ENCODE measurements at places on chromosomes 7 and 10.

- no peak for DNase-seq
Measured at GRCh38 chr10:70575874-70576802, 26.4 kb downstream of the PRF1 start.

DNA sequence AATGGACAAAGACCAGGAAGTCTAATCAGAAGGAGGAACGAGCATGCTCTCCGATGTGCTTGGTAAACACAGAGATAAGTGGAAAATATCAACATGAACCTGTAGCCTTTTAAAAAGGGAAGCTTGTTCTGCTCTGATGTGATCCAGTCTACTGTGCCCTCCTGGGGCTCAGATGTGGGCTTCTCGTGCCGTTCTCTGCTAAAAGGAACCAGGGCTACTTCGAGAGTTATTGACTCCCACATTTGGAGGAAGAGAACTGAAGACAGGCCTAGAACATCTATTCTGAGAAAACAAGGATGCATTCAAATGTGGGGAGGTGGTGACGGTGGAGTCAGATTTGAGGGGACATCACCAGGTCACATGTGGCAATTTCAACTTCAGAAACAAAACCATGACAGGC lies 325.4 kb downstream of the GLRX3 start:
- DNase-seq = no peak

DNA sequence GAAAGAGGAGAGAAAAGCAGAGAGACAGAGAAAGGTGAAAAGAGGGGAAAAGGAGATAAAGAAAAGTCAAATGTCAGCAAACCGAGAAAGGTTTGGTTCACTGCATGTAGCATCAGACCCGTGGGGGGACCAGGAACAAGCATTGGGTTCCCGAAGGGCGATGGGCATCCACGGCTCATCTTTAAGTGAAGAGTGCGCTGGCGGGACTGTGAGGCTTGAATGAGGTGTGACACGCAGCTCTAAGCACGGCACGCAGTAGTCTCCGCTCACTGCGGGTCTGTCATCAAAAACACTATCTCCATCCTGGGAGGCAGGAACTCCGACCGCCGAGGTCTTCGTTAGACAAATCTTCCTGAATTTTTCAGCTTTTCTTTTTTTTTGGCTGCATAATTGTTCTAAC lies 173.4 kb upstream of the PFKP start:
- no peak for DNase-seq

GRCh38 chr10:58044072-58044471 lies 223.6 kb downstream of the IPMK start:
- DNase-seq = no peak

- DNase-seq = no peak
Measured at GRCh38 chr10:113111260-113111659, 161.2 kb downstream of the TCF7L2 start.

DNA sequence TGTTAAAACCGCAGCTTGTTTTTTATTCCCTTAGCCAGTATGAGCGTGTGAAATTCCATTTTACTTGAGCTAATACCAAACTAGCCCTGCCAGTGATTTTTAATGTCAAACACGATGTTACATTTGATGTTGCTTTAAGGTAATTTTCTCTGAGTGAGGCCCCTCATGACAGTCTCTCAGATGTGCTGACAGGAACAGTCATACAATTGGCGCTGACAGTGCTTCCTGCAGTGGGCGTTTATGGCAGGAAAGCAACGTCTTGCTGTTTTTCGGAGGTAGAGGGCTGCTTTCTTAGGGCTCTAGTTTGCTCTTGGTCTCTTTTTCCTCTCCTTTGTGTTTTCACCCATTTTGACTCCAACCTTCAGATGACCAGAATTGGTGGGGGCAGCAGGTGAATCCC lies 19.3 kb downstream of the PON1 start:
- DNase-seq = no peak

DNA sequence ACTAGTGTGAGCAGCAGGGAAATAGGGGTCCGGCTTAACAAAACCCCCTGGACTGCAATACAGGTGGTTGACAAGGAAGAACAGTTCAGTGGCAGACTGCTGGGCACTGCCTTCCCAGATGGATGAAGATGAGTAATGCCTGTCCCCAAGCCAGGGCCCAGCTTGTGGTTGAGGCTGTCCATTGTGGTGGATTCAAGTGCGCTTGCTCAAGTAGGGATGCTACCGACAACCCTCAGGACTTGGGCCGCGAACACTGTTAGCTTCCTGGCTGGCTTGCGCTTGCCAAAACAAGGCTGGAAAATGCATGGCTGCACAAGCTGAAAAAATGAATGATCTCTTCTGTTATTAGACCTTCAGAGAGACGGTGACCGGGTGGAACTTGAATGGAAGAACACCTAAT lies 116.1 kb upstream of the ACBD5 start:
- DNase-seq = no peak

DNA sequence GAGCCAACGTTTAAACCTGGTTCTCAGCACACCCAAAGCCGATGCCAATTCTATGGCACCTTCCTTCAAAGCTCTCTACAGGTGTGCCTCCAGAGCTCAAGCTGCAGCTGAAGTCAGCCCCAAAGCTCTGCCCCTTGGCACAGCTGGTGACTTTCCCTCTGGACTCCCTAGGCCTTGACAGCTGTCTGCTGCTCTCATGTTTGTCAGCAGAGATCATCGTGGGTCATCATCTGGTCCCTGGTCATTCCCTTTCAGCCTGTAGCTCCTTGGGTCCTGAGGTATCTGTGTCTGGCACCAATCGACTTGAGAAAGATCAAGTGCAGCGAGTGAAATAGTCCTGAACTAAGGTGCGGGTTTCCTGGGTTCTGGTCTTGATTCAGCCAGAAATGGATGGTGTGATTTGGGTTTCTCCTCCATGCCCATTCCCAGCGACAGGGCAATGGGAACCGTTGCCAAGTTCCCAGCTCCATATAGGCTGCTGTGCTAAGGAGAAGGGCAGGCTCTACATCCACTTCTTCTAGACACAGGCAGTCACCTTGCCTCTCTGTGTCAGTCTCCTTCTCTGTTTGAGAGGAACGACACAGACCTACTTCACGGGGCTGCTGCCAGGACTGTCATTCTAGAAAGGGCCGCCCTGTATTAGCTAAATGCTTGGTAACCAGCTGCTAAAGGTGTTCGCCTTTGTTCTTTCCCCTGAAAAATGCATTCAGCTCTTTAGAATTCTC lies 3.6 kb downstream of the PKD1L1 start:
- DNase-seq = no peak

GRCh38 chr10:58064714-58065528 lies 202.8 kb downstream of the IPMK start:
- peak; percentile 14 for DNase-seq

GRCh38 chr10:1284076-1284475 lies 227.9 kb downstream of the WDR37 start:
- DNase-seq = no peak

DNA sequence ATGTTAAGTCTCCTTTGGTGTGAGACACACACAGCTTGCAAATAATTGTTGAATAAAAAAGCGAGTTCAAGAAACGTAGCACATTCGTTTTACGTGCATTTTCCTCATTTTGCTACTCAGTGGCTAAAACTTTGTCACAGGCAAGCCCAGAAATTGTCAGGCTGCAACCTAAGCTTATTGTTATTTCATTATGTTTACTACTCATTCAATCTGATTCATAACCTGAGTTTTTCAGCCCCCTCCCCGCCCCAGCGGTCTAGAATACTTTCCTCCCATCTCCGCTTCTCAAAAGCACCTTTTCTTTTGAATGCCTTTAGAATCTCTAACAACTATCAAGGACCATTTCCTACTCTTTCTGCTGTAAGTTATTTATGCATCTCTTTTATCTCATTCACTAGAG lies 1.1 kb downstream of the FAM133B start:
- peak; percentile 20 for DNase-seq

DNA sequence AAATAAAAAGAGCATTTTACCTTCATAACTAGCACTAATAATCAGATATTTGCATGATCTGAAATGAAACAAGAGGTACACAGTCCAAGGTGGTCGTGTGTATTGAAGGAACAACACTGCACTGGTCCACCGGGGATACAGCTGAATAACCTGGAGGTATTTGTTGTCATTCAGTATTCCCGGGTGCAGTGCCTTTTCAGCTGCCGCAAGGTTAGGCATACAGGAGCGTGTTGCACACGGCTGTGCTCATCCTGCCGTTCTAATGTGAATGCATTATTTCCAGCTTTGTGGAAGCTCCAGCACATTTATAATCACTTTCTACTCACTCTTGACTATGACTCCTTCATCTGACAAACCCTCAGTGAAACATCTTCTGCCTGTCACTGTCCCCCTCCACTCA lies 377.8 kb downstream of the GFRA1 start:
- DNase-seq = no peak

DNA sequence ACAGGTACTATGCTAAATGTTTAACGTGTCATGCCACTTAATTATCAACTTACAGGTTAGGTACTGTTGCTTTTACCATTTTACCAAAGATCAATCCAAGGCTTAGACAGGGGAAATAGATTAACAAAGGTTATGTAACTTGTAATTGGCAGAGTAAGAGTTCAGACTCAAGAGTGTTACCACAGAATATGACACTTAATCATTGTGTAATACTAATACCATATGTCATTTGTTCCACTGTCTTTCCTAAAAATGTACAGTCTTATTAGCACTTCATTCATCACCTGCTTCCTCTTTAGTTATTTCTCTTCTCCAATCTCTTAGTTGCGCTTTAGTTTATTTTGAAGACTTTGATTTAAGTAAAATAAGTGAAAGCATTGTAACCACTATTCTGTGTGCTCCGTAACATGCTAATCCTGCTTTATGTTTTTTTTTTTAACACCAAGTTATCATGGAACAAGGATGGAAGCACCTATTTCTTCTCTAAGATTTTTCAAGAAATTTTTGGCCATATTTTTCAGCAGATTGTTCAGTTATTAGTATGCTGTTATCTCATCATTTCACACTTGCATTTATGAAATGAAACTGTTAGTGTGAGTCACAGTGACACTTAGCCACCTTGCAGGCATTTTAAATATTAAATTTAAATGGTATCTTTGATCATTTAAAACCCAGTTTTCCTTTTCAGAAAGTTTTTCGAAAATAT lies 197.3 kb downstream of the PHF14 start:
- DNase-seq = no peak

GRCh38 chr7:141686670-141687069 lies 15.3 kb downstream of the DENND11 start:
- DNase-seq = no peak

DNA sequence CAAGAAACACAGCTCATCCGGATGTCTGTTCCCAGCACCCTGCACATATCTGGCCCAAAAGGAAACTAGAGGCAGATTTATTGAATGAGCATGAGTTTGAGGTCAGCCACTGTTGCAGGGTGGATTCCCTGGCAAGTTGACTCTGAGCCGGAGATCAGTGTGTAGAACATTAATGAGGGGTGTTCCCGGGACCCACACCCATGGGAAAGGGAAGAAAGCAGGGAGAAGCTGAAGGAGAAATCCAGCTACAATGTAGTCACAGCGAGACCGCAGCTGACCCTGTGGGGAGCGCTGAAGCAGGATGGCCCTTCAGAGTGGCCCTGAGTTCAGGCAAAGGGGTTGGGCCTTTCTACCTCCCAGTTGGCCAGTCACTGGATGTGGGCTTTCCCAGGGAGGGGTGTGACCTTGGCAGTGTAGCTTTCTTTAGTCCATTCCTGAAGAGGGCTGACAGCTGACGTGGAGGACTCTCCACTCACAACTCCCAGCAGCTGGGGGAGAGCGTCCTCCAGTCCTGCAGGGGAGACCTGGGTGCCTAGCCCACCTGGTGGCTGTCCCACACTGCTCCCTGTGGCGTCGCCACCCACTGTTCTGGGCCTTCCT lies 324.2 kb upstream of the ZMIZ1 start:
- no peak for DNase-seq

DNA sequence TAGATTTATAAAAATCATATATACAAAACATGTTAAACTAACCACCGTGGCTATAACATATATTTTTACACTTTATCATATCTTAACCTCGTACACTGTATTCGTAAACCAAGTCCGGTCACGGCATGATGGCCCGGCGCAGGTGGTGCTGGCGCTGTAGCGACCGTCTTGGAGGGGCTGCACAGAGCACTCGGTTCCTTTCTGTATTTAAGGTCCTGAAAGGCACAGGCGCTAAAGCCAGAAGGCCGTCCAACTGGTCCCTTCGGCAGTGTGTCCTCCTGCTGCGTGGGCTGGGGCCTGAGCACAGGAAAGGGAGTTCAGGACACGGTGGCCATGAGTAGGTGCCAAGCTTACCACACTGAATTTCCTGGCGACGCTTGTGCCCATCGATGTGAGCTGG lies 33.8 kb downstream of the AMZ1 start:
- DNase-seq = no peak

- no peak for DNase-seq
Measured at GRCh38 chr7:68222311-68222710, 1225.7 kb downstream of the TYW1 start.

DNA sequence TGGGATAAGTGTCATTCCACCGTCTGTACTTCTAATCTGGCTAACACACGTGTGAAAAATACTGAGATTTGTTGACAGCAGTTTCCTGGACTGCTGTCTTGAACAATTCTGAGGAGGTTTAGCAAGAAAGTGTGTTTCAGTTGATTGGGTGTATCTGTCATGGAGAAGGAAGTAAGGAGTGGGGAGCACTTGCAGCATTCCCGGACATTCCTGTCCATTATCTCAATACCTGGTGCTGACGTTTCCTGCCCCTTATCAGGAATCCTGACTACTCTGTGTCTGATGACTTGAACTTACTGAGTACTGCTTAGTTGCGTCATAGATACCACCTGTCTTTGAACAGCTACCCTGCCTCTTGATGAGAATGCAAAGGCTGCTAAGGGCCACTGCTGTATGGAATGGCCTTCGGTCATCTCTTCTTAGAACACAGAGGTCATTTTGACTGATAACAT lies 72.0 kb upstream of the VKORC1L1 start:
- DNase-seq = no peak

DNA sequence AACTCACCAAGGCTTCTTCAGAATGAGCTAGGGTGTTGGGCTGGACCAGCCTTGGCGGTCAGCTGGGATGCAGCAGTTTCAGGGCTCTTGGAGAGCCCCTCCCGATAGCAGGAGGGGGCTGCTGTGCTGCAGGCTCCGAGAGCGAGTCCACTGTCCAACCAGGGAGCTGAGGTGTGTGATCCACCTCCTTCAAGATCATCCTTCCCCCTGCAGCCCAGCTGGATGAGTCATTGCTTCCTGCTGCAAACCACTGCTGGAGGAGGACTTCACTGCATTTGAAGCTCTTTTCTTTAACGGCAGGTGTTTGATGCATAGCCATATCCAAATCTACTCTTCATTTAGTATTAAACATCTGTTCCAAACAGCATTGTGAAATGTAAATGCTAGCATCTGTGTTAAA lies 54.2 kb upstream of the EBF3 start:
- DNase-seq = peak; percentile 85

GRCh38 chr10:115093286-115093775 lies at the start of gene ATRNL1:
ATRNL1 (plus strand) TSS chr10:115093365; CDS start chr10:115093751, 386 bp downstream.
- no peak for DNase-seq

GRCh38 chr10:43623351-43623750 lies 17.1 kb downstream of the ZNF485 start:
- no peak for DNase-seq

DNA sequence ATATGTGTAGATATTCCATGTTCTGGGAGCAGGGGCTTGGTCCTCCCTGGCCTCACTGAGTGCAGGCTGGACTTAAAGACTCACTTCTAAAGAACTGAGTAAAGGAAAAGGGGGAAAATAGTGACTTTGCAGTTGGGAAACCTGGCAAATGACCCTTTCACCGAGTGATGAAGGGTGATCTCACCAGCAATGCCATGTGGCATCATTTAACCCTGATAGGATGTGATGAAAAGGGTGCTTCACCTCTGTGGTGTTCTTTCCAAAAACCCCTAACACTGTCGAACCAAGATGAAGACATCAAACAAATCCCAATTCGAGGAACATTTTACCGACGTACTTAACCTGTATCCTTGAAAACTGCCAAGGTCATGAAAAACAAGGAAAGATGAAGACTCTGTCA lies 71.9 kb downstream of the AOAH start:
- no peak for DNase-seq

Data from RWPE1 (cell line).